NCI-H510A (cell line): ENCODE measurements at places on chromosomes 12 and 14.
A peak's percentile ranks its signal among the peaks of the same experiment; 100 is the strongest.

GRCh38 chr14:85241022-85241855, 288.7 kb upstream of the FLRT2 start:
- DNase-seq, result no peak

DNA sequence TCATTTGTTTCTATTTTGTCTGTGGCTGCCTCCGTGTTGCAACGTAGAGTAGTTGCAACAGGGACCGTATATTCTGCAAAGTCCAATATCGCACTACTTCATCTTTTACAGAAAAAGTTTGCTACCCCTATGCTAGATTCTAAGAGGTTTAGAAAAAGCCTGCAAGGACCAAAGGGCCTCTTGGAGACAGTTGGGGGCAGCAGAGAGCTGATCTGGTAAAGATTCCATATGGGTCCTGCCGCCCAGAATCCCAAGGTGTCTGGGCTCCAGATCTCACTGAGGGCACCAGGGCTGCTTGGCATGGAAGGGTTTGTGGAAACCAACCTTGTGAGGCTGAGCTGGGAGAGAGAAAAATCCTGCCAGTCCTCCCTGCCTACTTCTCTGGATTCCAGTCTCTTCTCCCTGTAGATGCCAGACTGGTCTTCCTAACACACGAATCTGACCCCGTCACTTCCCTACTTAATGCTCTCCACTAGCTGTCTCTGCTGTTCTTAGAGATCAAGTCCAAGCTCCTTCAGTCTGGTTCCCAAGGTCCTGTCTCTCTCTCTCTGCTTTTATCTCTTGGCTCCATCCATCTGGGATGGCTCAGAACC, 74.6 kb downstream of the GLRX5 start:
- peak; percentile 38 for DNase-seq

DNA sequence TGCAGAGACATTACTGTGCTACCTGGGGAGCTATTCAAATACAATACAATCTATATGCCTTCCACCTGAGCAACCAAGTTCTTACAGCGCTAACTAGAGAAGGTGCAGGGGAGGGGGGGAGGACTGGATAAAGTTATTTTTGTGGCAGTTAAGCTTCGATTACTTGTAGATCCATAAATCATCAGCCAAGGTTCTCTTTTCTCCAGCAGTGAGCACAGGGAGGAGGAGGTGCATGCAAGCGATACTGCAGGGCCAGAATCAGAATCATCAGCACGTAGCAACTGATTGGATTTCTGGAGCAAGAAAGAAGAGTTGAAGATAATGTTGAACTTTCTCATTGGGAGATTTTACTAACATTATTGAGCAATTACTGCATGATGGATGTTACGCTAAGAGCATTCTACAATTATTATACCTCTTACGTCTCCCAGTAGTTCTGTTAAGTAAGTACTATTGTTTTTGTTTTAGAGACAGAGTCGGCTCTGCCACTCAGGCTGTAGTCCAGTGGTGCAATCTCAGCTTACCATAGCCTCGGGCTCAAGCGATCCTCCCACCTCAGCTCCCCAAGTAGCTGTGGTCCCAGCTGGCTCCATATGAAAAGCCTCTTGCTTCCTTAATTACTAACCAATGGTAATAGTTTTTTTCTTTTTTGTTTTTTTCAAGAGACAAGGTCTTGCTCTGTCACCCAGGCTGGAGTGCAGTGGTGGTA, 74.6 kb upstream of the EEA1 start:
- no peak for DNase-seq

DNA sequence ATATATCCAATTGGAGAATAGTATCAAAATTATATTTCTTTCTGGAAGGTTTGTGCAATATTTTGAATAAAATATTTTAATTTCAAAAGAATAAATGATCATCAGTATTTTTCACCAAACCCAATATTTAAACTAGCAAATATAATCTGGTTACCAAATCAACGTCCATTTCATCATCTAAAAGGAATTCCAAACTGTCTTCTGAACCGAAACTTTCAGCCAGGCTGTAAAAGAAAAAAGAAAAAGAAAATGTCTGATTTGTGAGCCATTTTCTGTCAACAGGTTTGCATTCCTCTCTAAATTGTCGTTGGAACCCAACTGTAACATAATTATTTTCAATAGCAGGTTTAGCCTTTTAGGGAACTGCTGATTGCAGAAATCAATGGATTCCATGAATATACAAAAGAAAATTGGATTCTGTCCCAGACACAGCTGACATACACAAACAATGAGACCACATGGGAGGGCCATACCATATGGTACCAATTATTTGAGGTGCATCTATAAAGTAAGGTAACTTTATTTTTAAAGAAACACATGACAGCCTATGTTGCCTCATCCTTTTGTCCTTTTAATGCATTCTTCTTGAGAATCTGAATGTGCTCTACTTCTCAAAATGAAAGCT, 22.7 kb downstream of the SNRPF start:
- no peak for DNase-seq

DNA sequence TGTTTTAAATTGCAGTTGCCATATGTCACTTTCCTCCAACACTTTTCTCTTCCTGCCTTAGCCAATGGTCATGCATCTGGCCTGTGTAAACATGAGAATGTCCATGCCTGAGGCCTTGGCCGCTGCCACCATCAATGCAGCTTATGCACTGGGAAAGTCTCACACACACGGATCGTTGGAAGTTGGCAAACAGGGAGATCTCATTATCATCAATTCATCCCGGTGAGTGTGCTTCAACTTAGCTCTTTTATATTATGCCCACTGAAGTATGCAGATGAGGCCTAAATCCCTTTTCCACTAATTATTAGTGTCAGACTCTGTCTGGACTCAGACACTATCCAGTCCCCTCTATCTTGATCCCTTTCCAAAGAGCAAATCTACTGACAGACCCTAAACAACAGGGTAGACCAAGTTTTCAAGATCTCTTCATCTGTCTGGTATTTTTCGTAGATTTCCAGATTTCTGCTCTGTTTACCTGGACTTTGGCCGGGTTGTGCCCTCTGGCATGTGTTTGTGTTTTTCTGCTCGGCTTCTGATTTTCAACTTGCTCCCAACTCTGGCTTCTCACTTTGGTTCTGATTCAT, 23.2 kb downstream of the AMDHD1 start:
- no peak for DNase-seq

DNA sequence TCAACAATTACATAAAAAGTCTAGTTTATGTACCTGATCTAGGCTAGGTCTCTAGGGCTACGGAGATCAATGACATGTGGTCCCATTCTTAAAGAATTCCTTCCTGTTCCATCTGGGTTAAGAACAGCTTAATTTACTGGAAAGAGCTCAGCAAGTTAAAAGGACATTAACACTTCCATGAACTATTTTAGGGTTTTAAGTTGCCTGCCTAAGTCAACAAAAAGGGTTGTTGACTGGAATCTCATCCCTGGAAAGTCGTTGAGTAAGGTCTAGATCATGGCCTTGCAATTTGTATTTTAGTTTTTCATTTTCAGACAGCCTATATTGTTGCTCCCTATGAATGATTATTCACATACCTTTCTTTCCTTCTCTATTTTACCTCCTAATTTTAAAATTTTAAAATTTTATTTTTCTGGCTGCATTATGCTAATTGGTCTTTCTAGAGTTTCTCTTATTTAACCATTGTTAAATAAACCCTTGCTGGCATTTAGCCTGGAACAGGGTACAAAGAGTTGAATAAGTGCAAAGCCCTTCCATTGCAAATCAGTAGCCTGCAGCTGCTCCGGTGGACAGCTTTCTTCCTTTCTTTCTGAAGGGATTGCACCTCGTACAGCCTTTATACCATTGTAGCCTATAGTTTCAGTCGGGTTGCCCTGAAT, 66.3 kb downstream of the VRK1 start:
- no peak for DNase-seq

GRCh38 chr12:49941556-49942511, 8.7 kb upstream of the AQP2 start:
- no peak for DNase-seq

- no peak for DNase-seq
Observed at GRCh38 chr12:31238764-31239387, 87.1 kb downstream of the SINHCAF start.

DNA sequence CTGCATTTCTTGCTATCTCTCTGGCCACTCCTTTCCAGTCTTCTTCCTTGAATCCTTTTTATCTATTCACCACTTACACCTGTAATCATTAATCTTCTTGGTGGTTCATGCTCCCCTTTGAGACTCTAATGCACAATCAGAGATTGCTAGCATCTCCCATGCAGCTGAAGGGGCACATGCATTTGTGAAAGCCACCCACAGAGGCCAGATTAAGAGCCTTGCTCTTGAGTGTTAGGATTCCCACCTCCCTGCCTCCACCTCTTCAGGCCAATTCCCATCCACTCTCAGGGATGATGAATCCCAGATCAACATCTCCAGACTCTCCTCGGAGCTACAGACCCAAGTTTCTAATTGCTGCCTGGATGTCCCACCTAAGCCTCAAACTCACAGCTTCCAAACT, 19.4 kb upstream of the KRT18 start:
- DNase-seq, result no peak

- no peak for DNase-seq
Observed at GRCh38 chr12:132384916-132385774, 55.8 kb upstream of the GALNT9 start.

GRCh38 chr14:40269436-40269835, 837.2 kb upstream of the FBXO33 start:
- no peak for DNase-seq

GRCh38 chr14:54782751-54783659, 119.6 kb downstream of the GCH1 start:
- no peak for DNase-seq

- DNase-seq, result no peak
Observed at GRCh38 chr12:45575417-45575816, 154.1 kb upstream of the ARID2 start.

GRCh38 chr14:73694083-73694482, 20.1 kb downstream of the PNMA1 start:
- no peak for DNase-seq

DNA sequence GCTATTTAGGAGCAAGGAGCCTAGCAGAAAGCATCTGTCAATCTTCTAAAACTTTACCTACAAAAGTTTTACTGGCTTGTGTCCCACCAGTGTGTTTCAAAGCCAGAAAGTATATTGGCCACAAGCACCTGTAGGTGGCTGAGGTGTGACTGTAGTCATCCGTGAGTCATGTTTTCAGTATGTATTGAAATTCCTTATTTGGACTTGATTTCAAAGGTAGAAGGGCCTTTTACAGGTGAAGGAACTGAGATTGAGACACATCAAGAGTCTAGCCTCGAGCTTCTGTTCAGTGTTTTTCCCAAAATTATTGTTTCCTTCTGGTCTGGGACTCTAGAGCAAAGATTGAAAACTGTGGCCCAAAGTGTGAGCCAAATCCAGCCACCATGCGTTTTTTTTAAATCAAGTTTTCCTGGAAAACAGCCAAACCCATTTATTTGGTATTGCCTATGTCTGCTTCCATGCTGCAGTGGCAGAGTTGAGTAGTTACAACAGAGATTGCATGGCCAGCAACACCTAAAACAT, 195.3 kb upstream of the BCL2L14 start:
- DNase-seq, result no peak

DNA sequence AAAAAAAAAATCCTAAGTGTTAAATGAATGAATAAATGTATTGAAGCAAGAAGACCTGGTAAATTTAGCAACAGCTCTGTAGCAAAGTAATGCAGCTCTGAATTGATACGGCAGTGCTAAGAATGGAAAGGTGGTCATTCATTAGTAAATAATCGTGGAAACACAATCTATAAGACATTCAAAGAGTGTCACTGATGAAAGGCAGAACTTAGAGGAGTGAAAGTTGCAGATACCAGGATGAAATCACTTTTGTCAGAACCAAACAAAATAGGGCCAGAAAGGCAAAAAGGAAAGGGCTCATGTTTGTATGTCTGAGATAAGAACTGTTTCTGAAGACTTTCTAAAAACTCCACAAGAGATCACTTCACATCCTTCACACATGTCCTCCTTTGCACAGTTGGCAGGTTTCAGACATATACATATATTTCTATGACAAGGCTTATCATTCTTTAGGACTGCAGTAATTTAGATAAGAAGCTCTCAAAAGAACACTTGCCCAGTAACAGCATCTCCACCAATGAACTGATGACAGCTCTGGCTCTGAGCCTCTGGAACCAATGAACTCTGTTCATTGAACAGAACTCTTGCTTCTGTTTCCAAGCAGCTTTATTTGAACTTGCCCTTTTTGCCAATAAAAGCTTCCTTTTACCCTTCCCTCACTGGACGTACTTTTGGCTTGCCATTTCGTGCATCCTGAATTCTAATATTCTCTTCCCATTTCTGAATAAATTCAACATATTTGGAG, 4.2 kb upstream of the LRR1 start:
- DNase-seq, result no peak

DNA sequence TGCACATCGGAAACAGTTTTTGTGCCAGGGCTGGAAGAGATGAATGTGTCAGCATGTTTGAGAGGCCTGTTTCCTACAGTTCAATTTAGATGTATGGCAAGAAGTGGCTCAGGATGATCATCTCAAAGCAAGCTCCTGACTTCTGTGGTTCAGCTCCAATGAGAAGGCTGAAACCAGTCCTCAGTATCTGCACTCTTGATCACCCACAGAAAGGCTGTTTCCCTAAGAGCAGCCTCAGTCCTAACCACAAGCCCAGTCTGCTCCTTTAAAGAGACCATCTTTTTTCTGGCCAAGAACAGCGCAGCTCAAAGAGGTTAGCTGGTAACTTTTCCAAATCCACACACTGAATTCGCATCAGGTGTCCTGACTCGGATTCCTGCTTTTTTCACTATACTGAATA, 19.2 kb downstream of the CSRP2 start:
- DNase-seq, result no peak

- DNase-seq, result no peak
Observed at GRCh38 chr12:119008691-119009221, 27.4 kb downstream of the SRRM4 start.
